ENCODE measurements at places on chromosomes 1 and 21.

GRCh38 chr1:7650801-7651200 lies 120.3 kb upstream of the VAMP3 start:
- DNase-seq: no peak

DNA sequence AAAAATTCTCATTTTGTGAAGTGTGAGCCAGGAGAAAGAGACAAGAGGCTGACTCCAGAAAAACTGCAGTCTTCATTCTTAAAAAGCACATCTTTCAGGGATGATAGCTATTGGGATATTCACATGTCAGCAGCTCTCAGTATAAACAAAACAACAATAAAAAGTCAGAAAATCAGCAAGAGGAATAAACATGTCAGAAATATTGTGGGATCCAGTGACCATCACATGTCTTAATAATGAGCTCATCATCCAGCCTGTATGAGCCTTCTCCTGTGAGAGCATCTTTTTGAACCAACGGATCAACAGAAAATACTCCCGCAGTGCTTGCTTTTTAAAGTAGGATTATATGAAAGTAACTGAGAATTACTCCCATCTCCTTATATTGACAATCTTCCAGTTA lies 241.6 kb downstream of the SMYD3 start:
- no peak for DNase-seq

GRCh38 chr1:91784191-91784590 lies 101.8 kb downstream of the TGFBR3 start:
- DNase-seq: no peak

GRCh38 chr1:230982696-230983095 lies 3.8 kb downstream of the ARV1 start:
- no peak for DNase-seq

- DNase-seq: no peak
Observed at GRCh38 chr1:20640183-20640597, 6.9 kb downstream of the PINK1 start.

GRCh38 chr1:39091845-39092645 lies 65.9 kb downstream of the NDUFS5 start:
- peak; percentile 99 for DNase-seq
